ENCODE measurements at places on chromosomes 5 and 9.
A peak's percentile ranks its signal among the peaks of the same experiment; 100 is the strongest.

- no peak for DNase-seq
Observed at GRCh38 chr9:20048985-20049384, 260.1 kb upstream of the SLC24A2 start.

GRCh38 chr5:17004441-17005106, 68.5 kb upstream of the MYO10 start:
- DNase-seq, result no peak

- peak; percentile 71 for DNase-seq
Observed at GRCh38 chr5:81851481-81852178, 100.7 kb upstream of the SSBP2 start.

DNA sequence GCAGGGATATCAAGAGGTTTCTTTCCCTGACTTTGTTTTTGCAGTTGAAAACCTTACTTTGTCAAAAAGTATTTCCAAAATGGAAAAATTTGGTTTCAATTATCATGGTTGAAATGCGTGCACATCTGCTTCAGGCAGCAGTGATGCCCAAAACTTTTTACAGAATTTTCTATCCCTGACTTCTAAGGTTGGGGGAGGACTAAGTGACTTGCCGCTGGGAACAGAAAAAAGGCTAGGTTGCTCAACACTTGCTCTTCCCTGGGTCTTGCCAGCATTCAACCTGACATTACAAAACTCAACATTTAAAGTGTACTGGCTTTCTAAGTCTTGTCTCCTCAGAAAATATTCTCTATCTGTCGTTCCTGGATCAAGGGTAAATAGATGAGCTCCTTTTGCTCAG, 4.7 kb downstream of the KLHL3 start:
- DNase-seq, result no peak

GRCh38 chr9:20872340-20872977, 159.0 kb downstream of the HACD4 start:
- DNase-seq, result no peak

DNA sequence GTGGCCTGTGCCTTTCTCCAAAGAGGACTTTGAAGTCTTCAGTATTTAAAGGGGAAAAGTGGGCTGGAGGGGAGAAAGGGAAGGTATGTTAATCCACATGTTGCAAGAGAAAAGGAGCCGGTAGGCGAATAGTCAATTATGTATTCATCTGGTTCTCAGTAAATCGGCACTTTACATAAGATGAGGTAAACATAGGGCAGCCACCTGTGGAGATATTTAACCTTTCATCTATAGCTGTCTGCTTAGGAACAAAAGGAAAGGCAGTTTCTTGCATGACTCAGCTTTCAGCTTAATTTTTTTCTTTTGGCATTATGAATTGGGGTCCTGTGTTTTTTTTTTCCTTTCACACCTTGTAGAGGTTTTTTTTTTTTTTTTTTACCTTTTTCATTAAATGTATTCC, 42.2 kb downstream of the FGD3 start:
- DNase-seq, result no peak

GRCh38 chr9:15697446-15697851, 144.6 kb downstream of the CCDC171 start:
- DNase-seq, result no peak

DNA sequence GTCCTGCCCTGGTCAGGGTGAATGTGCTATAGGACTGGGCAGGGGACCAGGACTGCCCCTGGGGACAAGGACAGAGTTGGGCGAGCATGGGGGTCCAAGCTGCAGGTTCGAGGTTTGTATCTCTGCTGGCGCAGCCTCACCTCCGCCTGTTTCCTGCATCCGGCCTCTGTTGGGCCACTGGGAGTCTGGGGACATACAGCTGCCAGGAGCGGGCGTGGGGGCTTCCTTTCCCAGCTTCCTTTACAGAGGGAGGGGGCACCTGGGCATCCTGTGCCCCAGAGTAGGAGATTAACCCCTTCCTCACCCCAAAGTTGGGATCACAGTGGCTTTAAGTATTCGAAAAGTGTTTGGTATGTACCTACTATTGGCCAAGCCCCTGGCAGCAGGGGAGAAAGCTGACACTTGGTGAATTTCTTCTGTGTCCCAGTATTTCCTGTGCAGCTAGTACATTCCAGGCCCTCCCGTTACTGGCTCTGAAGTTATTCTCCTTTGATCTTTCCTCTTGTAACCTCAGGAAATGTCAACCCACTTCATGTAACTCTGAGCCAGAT, 19.0 kb downstream of the OLFML2A start:
- DNase-seq, result no peak

DNA sequence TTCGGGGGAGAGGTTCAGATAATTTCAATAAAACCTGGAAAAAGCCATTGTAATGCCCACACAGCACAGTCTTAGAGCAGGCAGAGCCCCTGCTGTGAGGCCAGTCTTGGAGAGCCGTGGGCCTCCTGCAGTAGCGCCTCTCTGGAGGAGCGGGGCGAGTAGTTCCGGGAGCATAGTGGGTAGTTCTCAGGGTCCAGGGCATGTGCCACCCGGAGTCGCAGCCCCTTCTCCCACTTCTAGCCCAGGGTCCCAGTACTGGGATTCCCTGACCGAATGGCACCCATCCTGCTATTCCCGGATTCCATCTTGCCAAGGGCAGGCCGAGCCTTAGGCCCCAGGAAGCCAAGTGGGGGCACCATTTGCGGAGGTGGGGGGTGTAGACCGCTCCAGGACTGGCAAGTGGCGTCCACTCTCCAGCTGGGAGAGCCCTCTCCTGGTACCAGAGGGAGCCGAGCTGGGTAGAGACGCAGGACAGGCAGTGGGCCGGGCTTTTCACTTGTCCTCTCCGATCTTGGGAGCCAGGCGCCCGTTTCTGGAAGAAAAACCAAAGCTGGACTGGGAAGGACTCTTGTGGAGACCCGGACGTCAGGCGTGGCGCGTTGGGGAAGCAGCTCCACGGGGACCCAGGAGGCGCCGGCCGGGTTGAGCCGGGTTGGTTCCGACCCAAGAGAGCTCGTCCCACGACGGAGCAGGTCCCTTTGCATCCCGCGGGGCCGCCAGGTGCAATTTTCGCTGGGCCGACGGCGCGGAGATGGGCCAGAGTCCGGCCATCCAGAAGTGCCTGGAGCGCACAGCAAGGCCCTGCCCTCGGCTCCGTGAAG, 12.1 kb downstream of the PROP1 start:
- no peak for DNase-seq

DNA sequence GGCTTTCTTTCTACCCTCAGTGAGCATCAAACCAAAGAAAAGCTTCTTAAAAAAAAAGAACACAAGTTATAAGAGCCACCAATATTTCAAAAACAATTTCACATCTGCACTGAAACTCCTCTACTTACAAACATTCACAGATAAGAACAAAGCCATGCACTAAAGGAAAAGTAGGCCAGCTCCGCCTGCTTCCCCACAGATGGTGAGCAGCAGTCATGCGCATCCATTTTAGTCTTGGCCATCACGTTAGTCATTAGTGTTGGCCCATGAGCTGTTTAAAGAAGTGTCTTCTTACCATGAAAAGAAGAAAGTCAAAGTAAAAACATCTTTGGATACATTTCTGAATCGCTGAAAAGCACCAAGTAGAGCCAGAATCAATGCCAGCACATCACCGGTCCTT, 40.0 kb upstream of the SMIM23 start:
- no peak for DNase-seq

DNA sequence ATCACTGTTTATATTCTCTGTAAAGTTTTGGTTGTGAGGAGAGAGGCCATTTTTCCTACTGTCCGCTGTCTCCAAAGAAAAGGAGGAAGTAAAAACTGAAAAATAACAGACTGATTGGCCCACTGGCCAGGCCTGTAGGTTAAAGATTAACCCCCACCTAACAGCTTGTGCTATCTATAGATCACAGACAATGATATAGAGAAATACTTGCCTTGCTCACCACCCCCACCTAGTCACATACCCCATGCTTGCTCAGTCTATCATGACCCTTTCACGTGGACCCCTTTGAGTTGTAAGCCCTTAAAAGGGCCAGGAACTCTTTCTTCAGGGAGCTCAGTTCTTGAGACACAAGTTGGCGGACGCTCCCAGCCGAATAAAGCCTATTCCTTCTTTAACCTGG, 357.4 kb downstream of the PRDM9 start:
- DNase-seq, result no peak

- DNase-seq, result no peak
Observed at GRCh38 chr9:118635416-118635815, 733.8 kb downstream of the BRINP1 start.

- DNase-seq, result no peak
Observed at GRCh38 chr9:113973226-113973625, 97.1 kb downstream of the ZNF618 start.

- no peak for DNase-seq
Observed at GRCh38 chr9:134642385-134643181, 980 bp downstream of the COL5A1 start.

- no peak for DNase-seq
Observed at GRCh38 chr5:5711592-5711991, 289.1 kb downstream of the ICE1 start.

DNA sequence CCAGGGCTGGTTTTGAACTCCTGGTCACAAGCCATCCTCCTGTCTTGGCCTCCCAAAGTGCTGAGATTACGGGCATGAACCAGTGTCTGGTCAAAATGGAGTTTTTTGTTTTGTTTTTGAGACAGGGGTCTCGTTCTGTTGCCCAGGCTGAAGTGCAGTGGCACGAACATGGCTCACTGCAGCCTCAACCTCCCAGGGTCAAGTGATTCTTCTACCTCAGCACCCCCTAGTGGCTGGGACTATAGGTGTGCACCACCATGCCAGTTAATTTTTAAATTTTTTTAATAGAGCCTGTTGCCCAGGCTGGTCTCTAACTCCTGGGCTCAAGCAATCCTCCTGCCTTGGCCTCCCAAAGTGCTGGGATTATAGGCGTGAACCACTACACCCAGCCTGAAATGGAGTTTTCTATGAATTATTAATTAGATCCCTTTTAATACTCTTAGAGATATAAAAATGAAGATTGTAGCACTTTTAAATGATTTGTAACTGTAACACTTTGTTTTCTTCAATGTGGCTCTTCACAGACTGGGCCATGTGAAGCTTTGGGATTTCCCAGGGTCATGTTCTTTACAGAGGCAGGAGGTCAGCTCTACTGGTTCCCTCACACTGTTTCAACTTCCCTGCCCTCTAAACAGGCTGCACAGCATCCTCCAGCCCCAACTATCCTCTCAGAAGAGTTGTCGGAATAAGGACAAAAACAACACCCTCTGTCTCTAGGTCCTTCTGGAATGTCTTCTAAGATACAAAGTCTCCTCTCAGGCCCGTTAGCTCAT, 32.7 kb upstream of the SPARC start:
- DNase-seq, result no peak

DNA sequence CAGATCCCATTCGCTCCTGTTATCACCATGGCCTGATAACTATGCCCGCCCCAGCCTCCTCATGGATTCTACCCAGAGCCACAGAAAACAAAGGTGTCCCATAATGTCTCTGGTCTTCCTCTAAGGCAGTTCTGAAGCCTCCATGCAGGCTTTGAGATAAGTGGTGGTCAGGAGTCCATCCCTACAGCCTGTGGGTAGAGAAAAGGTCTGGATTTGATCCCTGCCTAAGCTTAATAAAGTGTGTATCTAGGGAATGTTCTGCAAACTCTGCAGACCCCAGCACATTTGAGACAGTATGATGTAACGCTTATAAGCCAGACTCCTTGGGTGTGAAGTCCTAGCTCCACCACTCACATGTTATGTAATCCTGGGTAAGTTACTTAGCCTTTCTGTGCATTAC, 187.3 kb downstream of the MAPKAP1 start:
- no peak for DNase-seq

- DNase-seq, result no peak
Observed at GRCh38 chr5:97009212-97009898, 73.5 kb downstream of the LNPEP start.

DNA sequence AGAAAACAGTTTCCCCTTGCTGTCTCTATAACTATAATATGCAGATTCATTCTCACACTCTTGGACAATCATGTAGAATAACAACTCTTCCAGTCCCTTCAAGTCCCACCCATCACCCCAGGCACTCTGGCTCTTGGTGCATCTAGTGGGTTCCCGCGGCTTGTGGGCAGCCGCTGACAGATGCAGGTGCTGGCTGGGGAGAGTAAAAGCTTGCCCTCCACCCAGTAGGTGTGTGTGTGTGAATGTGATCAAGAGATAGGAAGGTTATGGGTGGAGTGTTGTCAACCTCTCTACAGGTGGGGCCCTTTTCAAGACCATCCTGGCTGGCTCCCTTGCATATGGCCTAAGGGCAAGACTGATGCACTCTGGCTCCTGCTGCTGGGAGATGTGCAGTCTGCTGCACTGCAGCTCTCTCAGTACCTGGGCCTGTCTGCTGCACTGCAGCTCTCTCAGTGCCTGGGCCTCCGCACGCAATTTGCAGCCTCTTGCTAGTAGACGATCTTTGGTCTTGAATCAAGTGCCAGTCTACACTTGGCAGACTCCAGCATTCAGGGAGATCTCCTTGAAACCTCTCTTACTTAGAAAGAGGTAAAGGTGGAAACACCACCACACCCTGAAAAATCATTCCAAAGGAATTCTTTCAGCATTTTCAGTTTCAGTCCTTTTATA, 189.7 kb upstream of the GDNF start:
- DNase-seq, result no peak

DNA sequence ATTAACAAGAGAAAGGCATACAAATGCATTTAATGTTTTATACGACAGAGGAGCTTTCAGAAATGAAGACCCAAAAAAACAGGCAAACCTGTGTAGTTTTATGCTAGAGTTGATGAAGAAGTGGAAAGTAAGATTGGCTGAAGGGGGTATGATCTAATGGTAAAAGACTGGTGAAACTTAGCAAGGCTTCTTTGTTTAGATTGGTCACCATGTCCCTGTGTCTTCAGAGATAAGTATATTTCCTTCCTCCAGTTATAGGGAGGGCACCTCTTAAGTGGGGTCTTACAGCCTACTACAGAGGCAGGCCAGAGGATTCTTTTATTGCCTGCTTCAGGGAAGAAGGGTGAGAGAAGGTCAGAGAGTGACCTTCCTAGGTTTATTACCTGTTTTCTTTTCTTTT, 56.4 kb downstream of the PRKACG start:
- no peak for DNase-seq

- no peak for DNase-seq
Observed at GRCh38 chr9:134551644-134552348, 89.8 kb upstream of the COL5A1 start.

DNA sequence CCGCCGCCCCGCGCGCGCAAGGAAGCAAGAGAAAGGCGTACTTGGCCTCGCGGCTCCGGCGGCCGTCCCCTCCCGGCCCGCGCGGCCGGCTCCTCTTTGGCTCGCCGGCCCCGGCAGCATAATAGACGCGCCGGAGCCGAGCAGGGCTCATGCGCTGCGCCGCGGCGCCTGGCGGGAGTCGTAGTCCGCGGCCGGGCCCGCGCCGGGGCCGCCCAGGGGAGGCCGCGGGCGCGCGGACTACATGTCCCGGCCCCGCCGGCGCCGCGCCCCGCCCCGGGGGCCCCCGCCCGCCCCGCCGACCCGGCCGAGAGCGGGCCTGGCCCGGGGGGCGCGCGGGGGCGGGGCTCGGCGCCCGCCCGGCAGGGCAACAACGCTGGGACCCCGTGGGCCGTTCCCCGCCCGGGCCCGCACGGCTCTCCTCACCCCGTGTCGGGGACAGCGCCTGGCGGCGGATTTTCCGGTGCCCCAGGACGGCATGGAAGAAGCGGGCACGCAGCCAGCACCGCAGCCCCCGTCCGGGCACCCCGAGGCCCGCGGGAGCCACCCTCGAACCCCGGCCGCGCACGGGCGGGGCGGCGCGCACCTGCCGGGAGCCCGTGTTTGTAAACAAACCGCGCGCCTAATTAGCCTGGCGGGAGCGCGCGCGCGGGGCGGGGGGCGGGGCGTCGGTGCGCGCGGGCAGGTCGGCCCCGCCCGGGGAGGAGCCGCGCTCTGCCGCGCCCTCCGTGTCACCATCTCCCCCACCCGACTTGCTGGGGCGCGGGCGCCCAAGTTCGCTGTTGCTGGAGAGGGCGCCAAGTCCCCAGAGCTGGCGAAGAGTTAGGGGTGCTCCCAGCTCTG, at the start of gene BRD3:
BRD3 (minus strand) TSS at position 123 of the 840 bp plus-strand sequence. CDS start 14,549 bp downstream, outside the sequence.
- peak; percentile 52 for DNase-seq
